NT2/D1 (cell line): ENCODE measurements at places on chromosomes 6 and 20.

- DNase-seq: no peak
Observed at GRCh38 chr6:5081955-5082354, 3.2 kb upstream of the PPP1R3G start.

DNA sequence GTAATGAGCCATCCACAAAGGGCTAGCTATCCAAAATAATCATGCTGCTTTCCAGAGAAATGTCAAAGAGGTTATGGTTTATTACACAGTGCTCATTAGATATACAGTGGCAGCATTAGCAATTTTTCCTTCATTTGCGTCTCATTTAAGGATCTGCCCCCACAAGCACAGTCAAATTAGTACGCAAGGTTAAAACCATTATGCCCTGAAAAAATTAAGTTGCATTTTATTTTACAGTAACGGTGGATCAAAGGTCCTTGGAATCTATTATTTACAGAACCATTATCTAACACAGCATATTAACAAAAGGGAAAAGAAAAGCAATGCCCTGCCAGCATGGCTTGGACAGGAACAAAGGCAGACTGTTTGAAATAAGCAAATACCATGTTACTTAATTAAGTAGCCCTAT, 144.8 kb downstream of the PDSS2 start:
- no peak for DNase-seq

GRCh38 chr20:59006864-59007664, at the start of gene CTSZ:
TSS of gene CTSZ (minus strand) at chr20:59007254. CDS start at chr20:59007128, 126 bp downstream.
- DNase-seq: peak; percentile 6

GRCh38 chr6:19472850-19473249, 364.3 kb upstream of the ID4 start:
- DNase-seq: peak; percentile 6

DNA sequence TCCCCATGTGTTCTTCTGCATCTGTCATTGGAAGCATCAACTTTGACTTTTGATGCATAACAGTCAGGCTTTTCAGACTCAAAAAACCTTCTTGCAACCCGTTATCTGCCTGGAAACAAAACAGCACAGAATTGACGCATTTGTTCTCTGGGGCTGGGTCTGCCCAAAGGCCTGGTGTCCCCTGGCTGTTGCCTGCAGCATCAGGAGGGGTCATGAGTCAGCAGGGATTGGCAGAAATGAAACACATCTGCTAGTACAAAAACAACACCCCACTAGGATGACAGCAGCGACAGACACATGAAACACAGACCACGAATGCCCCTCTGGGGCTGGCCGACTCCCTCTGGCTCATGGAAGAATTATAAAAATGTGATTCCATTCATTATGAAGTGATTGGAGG, 157.6 kb upstream of the INSM1 start:
- no peak for DNase-seq

DNA sequence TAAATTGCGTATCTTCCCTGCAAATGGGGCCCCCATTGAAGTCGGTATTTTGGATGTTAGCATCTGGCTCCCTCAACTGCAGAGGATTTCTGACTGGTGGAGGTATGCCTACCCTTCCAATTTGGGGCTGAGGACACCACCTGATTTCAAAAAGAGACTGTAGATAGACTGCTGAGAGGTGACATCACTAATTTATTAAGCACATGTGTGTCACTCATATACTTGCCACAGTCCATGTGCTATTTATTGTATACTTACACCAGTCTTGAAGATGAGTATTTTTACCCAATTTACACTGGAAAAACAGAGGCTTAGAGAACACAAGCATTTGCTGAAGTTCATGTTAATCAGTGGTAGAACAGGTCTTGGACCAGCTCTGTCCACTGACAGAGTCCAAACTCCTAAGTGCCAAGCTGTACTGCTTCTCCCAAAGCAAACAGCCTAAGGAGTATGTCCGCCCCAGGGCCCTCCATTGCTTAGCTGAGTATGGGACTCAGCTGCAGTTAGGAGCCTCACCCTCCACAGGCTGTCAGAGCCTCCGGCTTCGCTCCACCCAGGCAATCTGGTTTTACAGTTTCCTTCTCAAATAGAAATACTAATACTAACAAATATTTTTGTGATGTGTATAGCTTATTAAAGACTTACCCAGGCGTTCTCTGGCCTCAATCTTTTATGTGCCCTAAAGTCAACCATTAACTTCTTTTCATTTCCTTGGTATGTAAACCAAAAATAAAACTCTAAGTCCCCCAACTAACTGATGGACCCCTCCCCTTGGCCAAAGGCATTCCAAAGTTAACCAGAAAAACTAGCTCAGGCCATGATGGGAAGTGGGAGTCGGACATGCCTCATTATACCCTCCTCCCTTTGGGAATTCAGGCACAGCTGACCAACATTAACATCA, 17.5 kb downstream of the RIN2 start:
- no peak for DNase-seq

- DNase-seq: no peak
Observed at GRCh38 chr20:31573555-31574321, 31.4 kb upstream of the ID1 start.

DNA sequence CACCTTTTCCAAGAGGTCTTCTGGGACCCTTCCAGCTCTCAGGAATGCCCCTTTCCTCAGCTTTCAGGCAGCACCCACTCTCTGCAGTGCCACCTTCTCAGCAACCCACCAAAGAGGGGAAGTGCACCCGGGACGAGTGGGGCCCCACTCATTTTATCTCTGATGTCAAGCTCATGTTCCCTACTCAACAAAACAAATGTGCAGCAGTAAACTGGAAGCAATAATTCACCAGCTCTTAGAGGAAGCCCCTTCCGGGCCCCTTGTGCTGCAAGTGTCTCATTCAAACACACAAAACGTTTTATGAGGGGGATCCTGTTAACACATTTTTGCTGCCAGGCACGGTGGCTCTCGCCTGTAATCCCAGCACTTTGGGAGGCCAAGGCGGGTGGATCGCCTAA, 13.6 kb downstream of the GFOD1 start:
- no peak for DNase-seq

GRCh38 chr6:48212501-48212900, 101.5 kb upstream of the PTCHD4 start:
- DNase-seq: no peak

- DNase-seq: no peak
Observed at GRCh38 chr6:143596866-143597265, 80.9 kb upstream of the PHACTR2 start.

- no peak for DNase-seq
Observed at GRCh38 chr6:132133736-132134445, 182.7 kb upstream of the CCN2 start.

DNA sequence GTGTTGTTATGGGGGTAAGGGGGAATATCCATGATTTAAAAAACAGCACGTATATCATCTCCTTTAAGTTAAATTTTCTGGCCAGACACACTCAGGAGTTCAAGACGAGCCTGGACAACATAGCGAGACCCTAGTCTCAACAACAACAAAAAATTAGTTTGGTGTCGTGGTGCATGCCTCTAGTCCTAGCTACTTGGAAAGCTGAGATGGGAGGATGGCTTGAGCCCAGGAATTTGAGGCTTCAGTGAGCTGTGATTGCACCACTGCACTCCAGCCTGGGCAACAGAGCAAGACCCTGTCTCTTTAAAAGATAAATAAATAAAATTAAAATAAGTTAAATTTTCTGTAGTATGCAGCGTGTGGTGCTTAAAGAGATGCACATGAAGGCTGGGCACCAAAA, 31.5 kb upstream of the SRSF6 start:
- no peak for DNase-seq

DNA sequence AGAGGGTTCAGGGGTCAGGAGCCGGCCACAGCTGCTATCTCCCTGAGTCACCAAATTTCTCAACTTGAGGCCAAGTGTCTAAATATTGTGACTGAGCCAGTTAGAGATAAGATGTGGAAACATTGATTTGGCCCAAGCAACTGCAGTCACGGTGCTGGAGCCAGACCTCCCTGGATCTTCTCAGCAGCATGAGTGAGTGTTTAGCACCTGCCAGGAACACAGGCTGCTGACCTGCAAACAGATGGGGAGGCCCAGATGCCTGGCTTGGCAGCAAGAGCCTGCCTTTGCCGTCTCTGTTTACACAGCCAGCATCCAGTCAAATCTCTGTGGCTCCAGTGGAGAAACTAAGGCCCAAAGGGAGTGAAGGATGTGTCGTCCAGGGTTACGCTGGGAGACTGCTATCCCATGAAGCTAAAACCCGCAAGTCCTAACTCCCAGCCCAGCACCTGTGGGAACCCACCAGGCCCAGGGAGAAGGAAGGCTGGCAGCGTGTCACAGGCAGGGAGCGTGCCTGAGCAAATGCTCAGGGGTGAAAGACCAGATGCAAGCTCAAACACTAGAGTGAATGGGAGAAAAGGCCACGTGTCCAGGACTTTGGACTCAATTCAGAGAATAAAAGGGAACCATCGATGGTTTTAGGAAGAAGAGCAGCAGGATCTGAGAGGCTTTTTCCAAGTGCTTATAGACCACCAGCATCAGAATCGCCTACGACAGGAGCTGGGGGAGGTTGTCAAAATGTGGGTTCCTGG, 15.9 kb upstream of the PTGIS start:
- DNase-seq: no peak

DNA sequence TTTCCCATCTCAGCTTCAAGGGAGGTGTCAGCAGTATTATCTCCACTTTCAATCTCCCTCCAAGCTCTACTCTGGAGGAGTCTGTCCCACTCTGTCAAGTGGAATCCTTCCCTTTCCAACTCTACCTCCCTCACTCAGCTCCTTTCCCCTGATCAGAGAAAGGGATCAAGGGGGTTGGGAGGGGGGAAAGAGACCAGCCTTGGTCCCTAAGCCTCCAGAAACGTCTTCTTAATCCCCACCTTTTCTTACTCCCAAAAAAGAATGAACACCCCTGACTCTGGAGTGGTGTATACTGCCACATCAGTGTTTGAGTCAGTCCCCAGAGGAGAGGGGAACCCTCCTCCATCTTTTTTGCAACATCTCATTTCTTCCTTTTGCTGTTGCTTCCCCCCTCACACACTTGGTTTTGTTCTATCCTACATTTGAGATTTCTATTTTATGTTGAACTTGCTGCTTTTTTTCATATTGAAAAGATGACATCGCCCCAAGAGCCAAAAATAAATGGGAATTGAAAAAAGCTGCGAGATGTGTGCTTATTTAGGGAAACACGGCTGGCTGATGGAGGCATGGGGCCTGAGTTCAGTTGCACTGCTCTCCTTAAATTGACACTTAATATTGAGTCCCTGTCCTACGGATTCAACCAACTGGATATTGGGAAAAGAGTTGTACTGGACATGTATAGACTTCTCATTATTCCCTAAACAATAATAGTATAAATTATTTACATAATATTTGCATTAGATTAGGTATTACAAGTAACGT, 4.9 kb downstream of the TUBB start:
- no peak for DNase-seq

DNA sequence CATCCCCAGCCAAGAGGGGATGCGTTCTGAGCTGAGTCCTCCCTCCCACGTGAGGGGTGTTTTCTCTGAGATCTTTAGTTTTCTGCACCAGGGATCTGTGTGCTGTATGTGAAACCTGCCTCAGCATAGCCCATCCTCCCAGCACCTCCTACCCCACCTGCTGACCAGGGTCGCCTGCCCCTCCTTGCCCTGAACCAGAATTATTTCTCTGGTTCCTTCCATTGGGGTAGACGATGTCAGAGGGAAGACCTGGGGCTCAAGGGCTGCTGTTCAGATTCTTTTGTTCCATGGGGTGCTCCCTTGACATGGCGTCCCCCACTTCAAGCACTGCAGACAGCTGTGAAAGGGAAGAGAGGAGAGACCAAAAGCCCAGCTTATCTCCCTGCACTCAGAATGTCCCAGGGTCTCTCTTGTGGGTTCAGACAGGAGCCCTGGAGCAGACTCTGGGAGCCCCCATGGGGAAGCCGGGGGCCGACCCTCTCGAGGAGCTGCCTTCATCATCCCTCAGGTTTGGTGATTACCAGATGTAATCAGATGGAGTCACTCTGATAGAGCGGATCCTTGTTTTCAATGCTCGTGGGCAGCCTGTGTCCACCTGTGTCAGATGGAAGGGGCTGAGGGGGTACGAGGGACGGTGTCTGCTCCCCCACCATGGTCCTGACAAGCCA, 74.3 kb downstream of the ERMARD start:
- no peak for DNase-seq

GRCh38 chr20:36183155-36183944, 28.8 kb downstream of the EPB41L1 start:
- no peak for DNase-seq

GRCh38 chr6:154301086-154301625, 55.4 kb downstream of the IPCEF1 start:
- DNase-seq: no peak
